GM04504 (cell line): ENCODE measurements at places on chromosomes 1 and 21.

GRCh38 chr1:93186667-93187066 lies 6.1 kb downstream of the CCDC18 start:
- DNase-seq = no peak

DNA sequence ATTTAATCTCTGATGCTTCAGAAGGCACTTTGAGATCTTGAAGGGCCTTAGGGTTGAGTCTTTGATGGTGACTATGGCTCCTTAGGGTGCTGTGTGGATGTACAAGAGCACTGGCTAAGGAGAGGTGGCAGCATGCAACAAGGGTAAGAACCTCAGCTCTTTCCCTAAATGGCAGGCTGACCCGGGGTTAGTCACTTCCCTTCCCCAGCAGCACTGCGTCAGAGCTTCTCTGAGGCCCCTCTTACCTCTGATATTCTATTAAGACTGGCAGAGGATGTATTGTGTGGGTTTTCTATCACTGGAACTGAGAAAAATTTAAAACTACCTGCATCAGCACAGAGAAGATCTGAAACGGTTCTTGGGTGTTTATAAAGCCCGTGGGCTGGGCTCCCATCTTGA lies 11.8 kb downstream of the C1orf116 start:
- no peak for DNase-seq

GRCh38 chr1:52814465-52814864 lies 28.1 kb upstream of the ZYG11A start:
- no peak for DNase-seq

- no peak for DNase-seq
Observed at GRCh38 chr1:235098991-235099390, 29.6 kb downstream of the TOMM20 start.

DNA sequence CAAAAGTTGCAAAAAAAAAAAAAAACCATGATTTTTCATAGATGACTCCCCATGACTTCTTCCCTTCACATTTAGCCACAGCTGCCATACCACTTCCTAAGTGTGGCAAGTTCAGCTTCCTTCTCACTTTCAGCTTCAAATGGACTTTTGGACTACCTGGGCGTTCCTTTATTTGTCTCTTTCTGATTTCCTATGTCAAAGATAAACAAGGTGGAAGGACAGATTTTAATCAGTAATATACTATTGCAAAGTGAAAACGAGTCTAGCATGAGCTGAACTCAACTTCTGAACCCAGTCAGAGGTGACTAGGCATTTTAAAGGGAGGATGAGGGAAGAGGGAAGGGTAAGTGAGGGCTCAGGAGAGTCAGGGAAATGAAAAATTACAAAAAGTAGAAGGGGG lies 14.4 kb upstream of the SCCPDH start:
- no peak for DNase-seq

DNA sequence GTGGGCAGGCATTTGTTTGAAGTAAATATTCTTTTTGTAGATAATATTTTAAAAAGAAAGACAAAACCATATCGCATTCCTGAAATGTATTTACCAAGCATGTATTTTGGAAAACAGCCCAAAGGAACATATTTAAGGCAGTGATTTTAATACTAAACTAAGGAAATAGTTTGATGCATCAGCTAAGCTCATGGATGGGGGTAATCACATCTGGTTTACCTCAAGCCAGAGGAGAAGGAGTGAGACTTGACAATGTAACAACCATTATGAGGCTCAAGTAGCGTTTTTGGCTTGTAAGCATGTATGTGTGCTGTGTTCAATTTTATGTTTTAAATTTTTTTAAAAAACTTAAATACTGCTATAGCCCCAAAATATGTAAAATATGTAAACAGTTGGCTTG lies 390.5 kb downstream of the DISC1 start:
- no peak for DNase-seq

DNA sequence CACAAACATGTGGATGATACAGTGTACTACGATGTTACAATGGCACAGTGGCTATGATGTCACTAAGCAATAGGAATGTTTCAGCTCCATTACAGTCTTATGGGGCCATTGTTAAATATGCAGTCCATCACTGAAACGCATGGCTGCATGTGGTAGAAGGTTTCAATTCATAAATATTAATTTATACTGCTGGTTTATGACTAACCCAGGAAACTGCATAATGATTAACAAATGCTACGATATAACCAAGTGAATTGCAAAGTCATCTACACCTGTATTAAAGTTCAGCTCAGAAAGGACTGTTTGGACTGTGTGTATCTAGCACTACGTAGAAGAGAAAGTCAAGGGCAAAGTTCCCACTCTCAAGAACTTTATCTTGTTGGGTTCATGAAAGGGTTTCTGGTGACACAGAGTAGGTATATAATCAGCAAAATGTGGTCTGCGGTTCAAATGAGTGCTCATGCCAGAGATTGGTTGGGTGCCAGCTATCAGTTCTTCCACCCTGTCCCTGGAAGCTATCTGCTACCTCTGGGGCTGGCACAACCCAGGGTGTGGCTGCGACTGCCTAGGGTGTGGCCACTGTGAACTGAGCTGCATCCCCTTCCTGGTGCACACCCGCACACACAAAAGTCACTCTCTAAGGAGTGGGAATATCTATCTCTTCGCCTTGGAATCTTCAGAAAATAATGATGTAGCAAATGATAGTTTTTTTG lies 14.8 kb downstream of the MGST3 start:
- DNase-seq = no peak

GRCh38 chr21:22871692-22872091 lies 1873.5 kb downstream of the NCAM2 start:
- DNase-seq = no peak

DNA sequence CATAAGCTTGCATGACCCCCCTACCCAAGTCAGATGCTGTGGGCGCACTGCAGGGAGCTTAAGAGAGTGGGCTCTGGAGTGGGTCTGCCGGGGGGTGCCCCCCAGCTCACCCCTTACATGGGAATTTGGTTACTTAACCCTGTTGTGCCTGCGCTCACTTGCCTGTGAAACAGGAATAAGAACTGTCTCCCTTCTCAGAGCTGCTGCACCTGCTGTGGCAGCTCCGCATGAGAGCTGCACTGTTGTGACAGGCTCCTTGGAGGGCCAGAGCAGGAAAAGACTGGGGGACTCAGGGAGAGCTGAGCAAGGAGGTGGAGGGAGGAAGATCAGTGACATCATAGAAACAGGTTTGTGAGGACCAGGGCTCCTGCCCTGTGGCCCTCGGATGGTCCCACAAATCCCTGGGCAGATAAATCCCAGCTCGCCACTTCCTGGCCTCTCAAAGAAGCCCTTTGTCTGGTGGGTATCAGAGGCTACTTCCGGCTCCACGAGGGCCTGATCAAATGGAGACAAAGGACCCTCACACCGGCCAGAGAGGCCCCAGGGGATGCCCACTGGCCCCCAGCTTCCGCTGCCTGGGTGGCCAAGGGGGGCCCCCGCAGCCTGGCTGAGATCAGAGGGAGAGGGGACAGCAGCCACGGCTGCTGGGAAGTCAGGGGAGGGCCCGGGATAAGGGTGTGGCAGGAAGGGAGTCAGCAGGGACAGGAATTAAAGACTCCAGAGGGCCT lies 28.9 kb upstream of the LAPTM5 start:
- DNase-seq = no peak

GRCh38 chr1:219113261-219113660 lies 60.4 kb upstream of the LYPLAL1 start:
- no peak for DNase-seq

DNA sequence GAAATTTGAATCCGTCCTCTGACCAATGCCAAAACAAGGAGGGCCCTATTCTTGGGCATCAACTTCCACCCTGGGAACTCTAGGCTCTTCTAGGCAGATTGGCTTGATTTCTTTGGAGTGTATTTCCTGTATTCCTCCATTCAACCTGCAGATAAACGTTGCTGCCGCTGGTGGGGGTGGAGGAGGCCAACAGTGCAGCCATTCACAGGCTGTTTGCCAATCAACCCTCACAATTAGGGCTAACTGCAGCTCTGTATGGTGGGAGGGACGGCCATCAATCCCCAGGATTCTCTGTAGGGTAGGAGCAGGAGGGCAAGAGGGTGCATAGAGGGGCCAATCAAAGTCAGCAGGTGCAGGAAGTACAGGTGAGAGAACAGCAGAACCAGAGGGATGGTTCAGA lies 273.1 kb upstream of the PROX1 start:
- no peak for DNase-seq

DNA sequence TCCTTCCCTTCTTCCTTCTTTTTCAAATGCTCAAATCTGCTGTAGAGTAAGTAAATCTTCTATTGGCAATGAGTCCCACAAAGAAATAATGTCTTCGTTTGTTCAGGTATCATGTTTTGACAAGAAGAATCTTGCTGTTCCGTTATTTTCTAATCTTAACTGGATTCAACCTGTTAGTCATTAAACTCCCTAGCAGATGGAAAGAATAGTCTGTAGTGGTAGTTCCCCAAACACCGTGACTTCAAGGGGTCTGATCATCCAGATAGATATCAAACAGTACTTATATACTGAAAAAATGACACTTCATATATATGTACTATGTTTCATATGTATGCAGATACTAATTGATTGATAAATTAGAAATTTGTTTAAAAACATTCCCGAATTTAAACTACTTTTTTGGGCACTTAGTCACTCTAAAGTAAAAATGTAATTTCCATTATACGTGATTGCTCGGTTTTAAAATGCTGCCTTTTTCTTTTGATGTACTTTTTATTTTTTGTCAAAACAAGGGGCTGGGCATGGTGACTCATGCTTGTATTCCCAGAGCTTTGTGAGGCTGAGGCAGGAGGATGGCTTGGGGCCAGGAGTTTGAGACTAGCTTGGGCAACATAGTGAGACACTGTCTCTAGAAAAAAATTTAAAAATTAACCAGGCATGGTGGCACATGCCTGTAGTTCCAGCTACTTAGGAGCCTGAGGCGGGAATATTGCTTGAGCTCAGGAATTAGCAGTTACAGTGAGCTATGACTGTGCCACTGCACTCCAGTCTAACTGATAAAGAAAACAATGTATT lies 335.7 kb upstream of the SNX7 start:
- DNase-seq = peak; percentile 71

GRCh38 chr1:197733324-197733723 lies 42.0 kb downstream of the DENND1B start:
- no peak for DNase-seq

- DNase-seq = peak; percentile 41
Observed at GRCh38 chr1:218383681-218384080, 38.5 kb downstream of the TGFB2 start.

DNA sequence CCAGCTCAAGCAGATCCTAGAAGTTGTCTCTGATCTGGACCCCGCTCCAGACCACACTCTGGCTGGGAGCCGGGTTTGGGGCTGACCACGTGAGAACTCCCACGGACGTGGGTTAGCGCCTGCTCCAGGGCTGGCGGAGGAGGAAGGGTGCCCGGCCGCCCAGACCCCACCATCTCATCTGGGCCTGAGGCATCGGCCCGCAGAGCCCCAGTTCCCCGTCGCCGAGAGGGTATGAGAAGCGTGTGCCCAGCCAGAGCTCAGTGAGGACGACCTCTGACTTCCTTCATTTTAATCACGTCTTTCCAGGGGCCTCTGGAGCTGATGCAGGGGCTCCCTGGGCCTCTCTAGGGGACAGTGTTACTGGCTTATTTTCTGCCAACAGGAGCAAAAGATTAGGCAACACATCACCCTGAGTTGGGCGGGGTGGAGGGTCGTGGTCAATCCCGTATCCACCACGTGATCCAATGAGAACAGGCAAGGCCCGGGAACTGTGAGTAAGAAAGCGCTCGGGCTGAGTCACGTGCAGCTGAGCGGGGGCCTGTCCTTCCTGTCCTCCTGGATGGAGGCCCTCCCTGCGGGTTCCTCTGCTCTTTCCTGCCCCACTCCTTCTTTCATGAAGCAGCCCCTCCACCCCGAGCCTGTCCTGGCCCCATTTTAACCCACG lies 81.1 kb downstream of the SIK1 start:
- DNase-seq = no peak

DNA sequence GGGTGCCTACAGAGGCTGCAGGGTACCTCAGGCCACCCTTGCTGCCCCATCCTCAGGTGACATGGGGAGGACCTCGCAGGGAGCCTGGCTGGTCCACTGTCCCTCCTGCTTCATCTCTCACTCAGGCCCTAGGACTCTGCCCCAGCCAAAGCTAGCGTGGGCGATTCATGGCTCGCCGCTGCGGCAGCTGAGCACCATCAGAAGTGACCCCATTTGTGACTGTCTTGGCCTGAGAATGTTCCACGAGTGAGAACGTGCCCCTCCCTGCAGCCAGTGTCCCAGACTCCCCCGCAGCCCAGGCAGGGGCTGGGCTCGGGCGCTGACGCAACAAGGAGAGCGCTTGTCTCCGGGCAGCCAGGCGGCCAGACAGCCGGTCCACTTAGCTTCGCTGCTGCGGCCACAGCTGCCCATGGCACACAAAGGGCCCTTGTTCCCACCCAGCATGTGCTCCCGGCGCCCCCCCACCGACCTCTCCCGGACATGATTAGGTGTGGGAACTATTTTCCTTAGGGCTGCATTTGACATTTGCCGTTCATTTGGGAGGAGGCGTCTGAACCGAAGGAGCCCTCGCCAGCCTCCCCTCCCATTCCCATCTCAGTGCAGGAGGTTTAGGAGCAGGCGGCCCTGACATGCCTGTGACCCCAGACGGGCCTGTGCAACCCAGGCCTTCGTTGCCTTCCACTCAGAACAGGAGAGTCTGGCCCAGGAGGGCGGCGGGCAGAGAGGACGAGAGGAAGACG lies 19.3 kb upstream of the POFUT2 start:
- peak; percentile 33 for DNase-seq

GRCh38 chr1:88552226-88552625 lies 131.8 kb upstream of the PKN2 start:
- DNase-seq = no peak

DNA sequence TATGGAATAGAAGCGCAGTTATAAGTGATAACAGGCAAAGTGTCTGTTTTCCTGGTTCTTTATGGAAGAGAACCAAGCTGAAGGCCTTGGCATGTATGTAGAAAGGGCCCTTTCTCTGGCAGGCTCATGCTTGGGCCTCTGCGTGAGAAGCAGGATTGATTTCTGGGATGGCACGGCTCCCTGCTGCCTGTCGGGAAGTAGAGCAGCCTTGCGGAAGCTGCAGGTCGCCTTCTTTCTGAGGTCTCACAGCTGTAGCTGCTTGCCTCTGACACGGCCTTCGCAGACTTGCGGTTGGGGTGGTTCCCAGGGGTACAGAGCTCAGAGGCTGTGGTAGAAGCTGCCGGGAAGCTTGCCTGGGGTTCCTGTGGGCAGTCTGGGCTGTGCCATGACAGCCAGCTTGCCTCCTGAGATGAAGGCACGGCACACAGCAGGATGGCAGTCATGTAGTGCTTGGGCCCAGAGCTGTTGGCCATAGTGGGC lies 39.4 kb downstream of the TRAPPC10 start:
- DNase-seq = no peak

- DNase-seq = no peak
Observed at GRCh38 chr1:53083636-53084588, 21.9 kb downstream of the PODN start.
